Lung (tissue), 17 donors: ENCODE measurements at places on chromosomes 1 and 21. TPM values are rescaled to one million over a fixed set of nuclear protein-coding genes. Genes with fewer than 3 reads are reported as not detected.

- DNase-seq: peak; percentile 4
Observed at GRCh38 chr1:239155466-239156091, 230.8 kb upstream of the CHRM3 start.

- DNase-seq: no peak
Observed at GRCh38 chr1:31562707-31563360, 13.5 kb upstream of the TINAGL1 start.

DNA sequence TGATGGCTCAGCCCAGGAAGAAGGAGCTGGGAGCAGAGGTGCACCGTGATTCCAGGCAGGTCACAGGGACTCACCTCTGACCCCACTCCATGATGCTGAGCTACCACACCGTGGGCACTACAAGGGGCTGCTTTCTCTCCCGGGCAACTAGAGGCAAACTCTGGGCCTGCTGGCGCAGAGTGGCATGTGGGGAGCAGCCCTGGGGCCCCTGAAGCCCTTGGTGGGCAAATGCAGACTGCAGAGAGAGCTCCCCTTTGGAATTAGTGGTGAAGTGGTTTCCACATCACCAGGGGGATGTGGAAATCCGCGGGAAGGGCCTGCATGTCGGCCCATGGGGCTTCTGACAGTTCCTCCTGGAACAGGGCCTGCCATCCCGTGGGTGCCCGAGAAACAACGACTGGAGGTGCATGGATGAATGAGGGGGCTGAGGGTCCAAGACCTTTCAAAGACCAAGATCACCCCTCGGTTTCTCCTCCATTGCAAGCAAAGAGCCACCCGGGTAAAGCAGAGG, 11.8 kb upstream of the MMEL1 start:
- no peak for DNase-seq

Gene ESPN
- total RNA-seq: 20.8 TPM
